ENCODE measurements at places on chromosomes 4 and X. TPM values are rescaled to one million over a fixed set of nuclear protein-coding genes. Genes with fewer than 3 reads are reported as not detected.

SLC9B1 gene
- total RNA-seq = 2.6 TPM

FAM236A gene
- total RNA-seq = not detected

AKAP4 gene
- 0.66 TPM for total RNA-seq

CFI gene
- total RNA-seq = 7.8 TPM

GAGE13 gene
- total RNA-seq = not detected

FRAS1 gene
- 14.1 TPM for total RNA-seq

IL1RAPL1 gene
- 2.3 TPM for total RNA-seq

USP17L24 gene
- total RNA-seq = not detected

FGD1 gene
- 7.0 TPM for total RNA-seq

CNGA1 gene
- 0.35 TPM for total RNA-seq

CLCN5 gene
- total RNA-seq = 85.3 TPM

MAGEB16 gene
- not detected for total RNA-seq

CEP44 gene
- 15.6 TPM for total RNA-seq

ASMT gene
- total RNA-seq = 0.13 TPM

FHDC1 gene
- total RNA-seq = 3.6 TPM

KLF8 gene
- 3.3 TPM for total RNA-seq

ZMAT1 gene
- 1.9 TPM for total RNA-seq

TMPRSS11B gene
- not detected for total RNA-seq

ITM2A gene
- total RNA-seq = 611 TPM

SPANXA1 gene
- not detected for total RNA-seq

SLC10A4 gene
- 0.49 TPM for total RNA-seq

BMPR1B gene
- 21.1 TPM for total RNA-seq

SSX2 gene
- total RNA-seq = not detected

SLC49A3 gene
- 2.9 TPM for total RNA-seq

MAP7D2 gene
- 0.44 TPM for total RNA-seq

STARD8 gene
- 13.1 TPM for total RNA-seq

HSFX2 gene
- total RNA-seq = 0.75 TPM

TXK gene
- 0.35 TPM for total RNA-seq

ENPEP gene
- 15.3 TPM for total RNA-seq

XG gene
- total RNA-seq = 3.7 TPM

MGARP gene
- total RNA-seq = 0.31 TPM

UGT8 gene
- total RNA-seq = 0.62 TPM

MAGEE2 gene
- total RNA-seq = 0.27 TPM
